ENCODE measurements at places on chromosomes 11 and 22. TPM values are rescaled to one million over a fixed set of nuclear protein-coding genes. Genes with fewer than 3 reads are reported as not detected.

DNA sequence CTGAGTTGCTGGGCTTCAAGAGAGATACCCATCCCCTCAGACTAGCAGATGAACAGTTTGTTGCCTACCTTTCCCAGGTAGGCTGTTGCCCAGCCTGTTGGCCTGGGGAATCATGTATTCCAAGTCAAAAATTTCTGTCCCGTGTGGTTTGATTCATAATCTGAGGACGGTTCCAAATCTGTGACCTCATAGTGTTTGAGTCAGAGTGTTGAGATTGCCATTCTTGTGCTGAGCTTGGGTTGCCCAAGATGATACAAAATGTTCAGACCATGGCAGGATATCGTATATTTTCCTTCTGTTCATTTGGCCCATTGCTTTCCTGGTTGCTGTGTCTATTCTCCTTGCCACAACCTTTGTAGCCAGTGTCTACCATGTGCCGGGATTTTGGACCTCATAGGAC, 64.3 kb downstream of the CYB5R2 start:
- no peak for DNase-seq

GRCh38 chr11:95339086-95339901, 108.3 kb upstream of the SESN3 start:
- peak; percentile 35 for DNase-seq

- DNase-seq = no peak
Observed at GRCh38 chr11:111792314-111792713, 26.1 kb upstream of the PPP2R1B start.

DNA sequence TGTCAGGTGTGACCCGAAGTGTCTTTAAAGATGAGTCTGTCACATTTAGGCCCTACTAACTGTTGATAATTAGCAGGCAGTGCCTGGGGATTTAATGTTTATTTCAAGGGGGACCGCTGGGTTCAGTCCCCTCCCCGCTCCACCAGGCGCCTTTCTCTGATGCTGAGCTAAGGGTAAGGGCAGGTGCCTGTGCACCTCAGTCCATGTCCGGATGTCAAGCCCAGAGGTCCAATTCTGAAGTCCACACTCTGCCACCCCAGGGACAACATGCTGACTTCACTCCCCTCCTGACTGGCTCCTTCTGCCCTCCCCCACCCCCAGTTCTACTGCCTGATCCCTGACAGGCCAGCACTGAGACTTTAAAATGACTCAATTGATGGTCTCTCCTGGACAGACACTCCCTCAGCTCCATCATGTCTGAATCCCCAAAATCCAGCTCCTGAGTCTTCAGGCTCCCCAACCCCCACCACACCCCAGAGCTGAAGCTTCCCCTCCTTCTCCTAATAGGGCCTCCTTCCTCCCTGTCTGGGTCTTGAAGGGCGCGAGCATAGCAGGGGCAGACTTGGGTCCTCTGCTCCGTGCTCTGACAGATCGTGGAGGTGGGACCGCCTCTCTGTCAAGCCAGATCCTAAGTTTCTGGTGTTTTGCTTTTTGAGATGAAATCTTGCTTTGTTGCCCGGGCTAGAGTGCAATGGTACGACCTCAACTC, 49.8 kb upstream of the ANO1 start:
- no peak for DNase-seq

- DNase-seq = no peak
Observed at GRCh38 chr11:26106726-26107125, 225.2 kb upstream of the ANO3 start.

DNA sequence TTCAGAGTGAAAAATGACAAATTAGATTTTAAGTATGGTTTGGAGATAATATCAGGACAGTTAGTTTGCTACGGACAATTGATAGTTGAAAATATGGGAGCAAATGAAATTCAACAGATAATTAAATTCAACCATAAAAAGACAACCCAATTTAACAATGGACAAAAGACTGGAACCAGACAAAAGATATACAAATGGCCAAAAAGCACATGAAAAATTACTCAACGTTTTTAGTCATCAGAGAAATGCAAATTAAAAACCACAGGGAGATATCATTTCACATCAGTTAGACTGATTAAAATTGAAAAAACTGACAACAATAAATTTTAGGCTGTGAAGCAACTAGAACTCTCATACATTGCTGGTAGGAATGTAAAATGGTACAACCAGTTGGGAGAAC, 27.2 kb downstream of the SIK2 start:
- no peak for DNase-seq

DNA sequence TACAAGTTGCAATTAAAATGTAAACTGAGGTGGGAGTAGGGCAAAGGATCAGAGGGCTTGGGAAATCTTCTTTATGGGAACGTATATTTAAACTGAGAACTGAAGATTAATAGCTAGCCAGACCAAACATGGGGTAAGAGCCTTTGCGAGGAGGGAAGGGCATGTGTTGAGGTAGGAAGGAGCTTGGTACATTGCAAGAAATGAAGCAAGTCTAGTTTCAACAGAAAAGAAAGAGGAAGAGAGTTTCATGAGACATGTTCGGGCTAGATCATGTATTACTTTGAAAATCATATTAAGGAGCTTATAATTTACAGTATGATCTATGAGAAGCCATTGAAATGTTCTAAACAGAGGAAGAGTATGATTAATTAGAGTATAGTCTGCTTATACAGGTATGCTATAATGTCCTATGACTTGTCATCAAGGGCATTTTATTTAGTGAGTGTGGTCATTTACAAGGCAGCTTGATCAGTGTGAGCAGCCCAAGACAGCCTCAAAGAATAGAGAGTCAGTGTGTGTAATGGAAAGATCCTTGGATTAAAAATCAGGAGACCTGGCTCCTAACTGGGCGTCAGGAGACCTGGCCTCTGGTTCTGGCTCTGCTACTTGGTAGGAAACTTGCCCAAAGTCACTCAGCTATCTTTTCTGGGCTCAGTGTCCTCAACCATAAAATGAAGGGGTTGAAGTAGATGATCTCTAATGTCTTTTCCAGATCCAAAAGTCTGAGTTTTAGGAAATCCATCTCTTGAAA, 10.9 kb downstream of the GAS2 start:
- DNase-seq = no peak

Gene C11orf86
- not detected for total RNA-seq

Gene NLRP14
- under 0.01 TPM for total RNA-seq

Gene CASP1
- 31.1 TPM for total RNA-seq

Gene HIC2
- total RNA-seq = 3.0 TPM
